HFFc6 (cell line): ENCODE measurements at places on chromosomes 4 and X.

GRCh38 chr4:53183754-53184153 lies 182.1 kb downstream of the SCFD2 start:
- H3K27me3 ChIP-seq, result no peaks in the 10 kb centered on the region; the same call in 1 of the 2 replicates
- H3K36me3 ChIP-seq, result peaks cover 47% of the 10 kb centered on the region
- H3K4me1 ChIP-seq, result peaks cover 32% of the 10 kb centered on the region
- H3K27ac ChIP-seq, result no peak overlapping the region

DNA sequence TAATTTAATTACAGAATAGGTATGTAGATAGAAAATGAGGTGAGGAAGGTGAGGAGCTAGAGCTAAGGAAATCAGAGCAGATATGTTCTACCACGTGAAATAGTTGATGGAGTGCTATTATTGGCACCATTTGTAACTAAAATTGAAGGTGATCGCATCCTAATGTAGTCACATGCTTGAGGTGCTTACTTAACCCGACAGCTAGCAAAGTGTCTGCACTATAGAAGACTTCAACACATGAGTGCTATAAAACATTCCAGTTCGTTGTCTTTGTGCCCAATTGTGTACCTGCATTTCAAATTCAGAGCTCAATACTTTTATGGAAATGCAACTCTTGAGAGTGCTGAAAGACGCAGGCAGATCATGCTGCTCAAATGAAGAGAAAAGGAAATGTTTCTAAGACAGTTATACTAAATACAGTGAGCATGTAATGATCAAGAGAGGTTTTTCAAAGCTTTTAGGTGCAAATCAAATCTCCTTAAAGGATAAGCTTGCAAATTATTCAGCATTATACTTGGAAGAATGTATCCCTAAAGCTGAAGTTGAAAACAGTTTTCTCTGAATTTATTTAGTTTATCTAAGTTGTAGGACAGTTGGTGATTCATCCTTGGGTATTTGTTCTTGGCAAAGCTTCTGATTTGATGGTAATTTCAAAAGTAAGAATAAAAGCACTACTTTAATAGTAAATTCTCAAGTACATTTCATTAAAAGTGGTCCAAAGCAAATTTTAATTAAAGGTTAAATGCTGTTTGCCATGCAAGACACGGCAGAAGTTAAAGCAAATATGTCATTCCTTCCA lies 223.9 kb upstream of the EPHA5 start:
- H3K27me3 ChIP-seq, result no peaks in the 10 kb centered on the region
- no peak for DNase-seq
- H3K27ac ChIP-seq, result no peak overlapping the region
- H3K4me3 ChIP-seq, result no peak overlapping the region; the same call in 1 of the 2 replicates

DNA sequence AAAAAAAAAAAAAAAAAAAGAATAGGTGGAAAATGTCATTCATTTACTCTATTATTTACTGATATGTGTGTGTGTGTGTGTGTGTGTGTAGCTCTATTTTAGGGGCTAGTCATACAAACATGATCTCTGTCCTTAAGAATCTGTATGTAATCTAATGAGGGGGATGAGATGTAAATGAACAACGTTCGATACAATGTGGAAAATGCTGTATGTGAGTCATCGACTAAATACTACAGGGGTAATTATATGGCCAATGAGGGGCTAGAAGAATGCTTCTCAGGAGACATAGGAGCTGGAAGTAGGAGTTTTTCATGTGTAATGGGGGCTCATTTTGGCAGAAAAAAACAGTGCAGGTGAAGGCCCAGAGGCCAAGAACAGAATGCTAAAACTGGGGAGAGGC lies 41.9 kb downstream of the LEF1 start:
- no peaks in the 10 kb centered on the region for H3K27me3 ChIP-seq
- no peaks in the 10 kb centered on the region for H3K4me1 ChIP-seq
- H3K4me3 ChIP-seq, result no peak overlapping the region
- H3K36me3 ChIP-seq, result no peaks in the 10 kb centered on the region

DNA sequence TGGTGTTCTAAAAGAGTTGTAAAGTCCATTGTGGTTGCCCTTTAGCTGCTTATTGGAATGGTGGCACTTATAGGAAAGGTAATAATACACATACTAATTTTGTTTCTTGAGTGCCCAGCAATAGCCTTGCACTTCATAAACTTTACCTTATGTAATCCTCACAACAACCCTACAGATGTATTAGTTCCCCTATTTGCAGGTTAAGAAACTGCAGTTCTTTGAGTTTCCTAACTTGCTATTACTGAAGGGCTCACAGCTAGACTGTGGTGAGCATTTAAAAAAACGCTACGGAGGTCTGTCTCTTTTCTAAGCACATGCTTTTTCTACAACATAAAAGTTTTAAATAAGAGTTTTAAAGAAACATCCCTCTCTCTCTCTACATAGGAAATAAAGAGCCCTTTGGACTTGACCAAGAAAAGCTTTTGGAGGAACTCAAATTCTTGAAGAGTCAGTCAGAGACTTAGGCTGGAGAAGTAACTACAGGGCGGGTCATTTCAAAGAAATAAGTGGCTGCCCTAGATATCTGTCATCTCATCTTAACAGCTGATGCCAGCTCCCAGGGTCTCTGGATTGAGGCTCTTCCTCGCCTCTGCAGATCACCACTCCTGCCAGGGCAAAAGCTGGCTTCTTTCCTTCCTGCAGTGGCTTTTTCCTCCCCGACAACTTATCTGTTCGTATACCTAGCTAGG lies 42.0 kb upstream of the FBXW7 start:
- peaks cover 26% of the 10 kb centered on the region for H3K27me3 ChIP-seq
- no peak overlapping the region for H3K27ac ChIP-seq
- H3K4me3 ChIP-seq, result no peak overlapping the region
- H3K36me3 ChIP-seq, result no peaks in the 10 kb centered on the region
- peaks cover 15% of the 10 kb centered on the region for H3K4me1 ChIP-seq

DNA sequence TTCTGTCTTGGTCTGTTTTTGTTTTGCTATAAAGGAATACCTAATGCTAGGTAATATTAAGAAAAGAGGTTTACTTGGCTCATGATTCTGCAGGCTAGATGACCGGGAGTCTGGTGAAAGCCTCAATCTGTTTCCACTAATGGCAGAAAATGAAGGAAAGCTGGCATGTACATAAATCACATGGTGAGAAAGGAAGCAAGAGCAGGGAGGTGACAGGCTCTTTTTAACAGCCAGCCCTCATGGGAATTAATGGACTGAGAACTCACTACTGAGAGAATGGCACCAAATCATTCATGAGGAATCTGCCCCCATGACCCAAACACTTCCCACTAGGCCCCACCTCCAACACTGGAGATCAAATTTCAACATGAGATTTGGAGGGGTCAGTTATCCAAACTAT lies 27.6 kb downstream of the SATL1 start:
- H3K27me3 ChIP-seq, result no peaks in the 10 kb centered on the region
- H3K27ac ChIP-seq, result no peak overlapping the region
- DNase-seq, result no peak

- H3K27ac ChIP-seq, result no peak overlapping the region
- DNase-seq, result no peak
- H3K36me3 ChIP-seq, result no peaks in the 10 kb centered on the region
- no peak overlapping the region for H3K4me3 ChIP-seq
- H3K4me1 ChIP-seq, result no peaks in the 10 kb centered on the region
These were observed 740.6 kb upstream of the TENM3 start for GRCh38 chr4:181502611-181503010.

- H3K4me3 ChIP-seq, result no peak overlapping the region
- no peak for DNase-seq
- no peaks in the 10 kb centered on the region; the same call in 1 of the 2 replicates for H3K4me1 ChIP-seq
- H3K36me3 ChIP-seq, result no peaks in the 10 kb centered on the region
These were observed 1928.4 kb downstream of the STIM2 start for GRCh38 chr4:28788929-28789490.

DNA sequence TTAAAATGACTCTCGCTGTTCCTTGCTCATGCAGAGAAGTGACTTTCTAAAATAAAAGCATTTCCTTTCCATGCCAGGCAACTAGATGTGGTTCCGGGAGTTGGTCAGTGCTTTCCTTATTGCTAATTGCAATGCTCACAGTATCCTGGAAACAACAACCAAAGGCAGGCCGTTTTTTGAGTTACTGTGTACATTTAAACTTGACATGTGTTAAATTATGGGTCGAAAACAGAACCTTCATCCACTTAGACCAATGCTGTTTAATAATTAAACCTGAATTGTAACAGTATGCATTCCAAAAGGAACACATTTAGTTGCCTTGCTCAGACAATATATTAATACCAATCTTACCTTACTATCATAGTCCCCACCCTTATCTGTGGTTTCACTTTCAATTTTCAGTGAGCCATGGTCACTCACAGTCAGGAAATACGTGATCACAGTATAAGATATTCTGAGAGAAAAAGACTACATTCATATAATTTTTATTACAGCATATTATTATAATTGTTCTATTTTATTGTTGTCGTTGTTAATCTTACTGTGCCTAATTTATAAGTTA lies 102.6 kb downstream of the HS6ST2 start:
- DNase-seq, result no peak
- no peaks in the 10 kb centered on the region for H3K27me3 ChIP-seq
- H3K36me3 ChIP-seq, result no peaks in the 10 kb centered on the region
- H3K4me3 ChIP-seq, result no peak overlapping the region; the same call in 1 of the 2 replicates
- H3K4me1 ChIP-seq, result no peaks in the 10 kb centered on the region
- H3K27ac ChIP-seq, result no peak overlapping the region

- DNase-seq, result no peak
- no peak overlapping the region for H3K27ac ChIP-seq
- no peaks in the 10 kb centered on the region for H3K4me1 ChIP-seq
- H3K4me3 ChIP-seq, result no peak overlapping the region
- H3K36me3 ChIP-seq, result no peaks in the 10 kb centered on the region
These were observed 284.9 kb downstream of the RPA4 start for GRCh38 chrX:97168646-97169045.

DNA sequence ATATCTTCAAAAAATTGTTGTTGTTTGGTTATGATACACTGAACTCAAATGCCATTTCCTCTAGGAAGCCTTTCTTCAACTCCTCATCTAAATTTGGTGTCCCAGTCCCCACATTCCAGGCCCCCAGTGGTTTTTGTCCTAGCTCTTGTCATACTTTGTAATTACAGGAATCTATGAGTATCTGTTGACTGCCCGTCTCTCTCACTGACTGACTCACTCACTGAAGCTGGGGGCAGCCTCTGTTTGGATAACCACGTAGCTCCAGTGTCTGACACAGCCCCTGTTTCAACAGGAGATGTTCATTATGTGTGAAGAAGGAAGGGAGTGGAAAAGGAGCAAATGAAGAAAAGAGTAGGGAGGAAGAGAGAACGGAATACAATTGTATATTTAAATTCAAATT lies 284.1 kb upstream of the TENM3 start:
- peak; percentile 77 for DNase-seq
- H3K27ac ChIP-seq, result peak overlapping the region; percentile 60
- H3K4me3 ChIP-seq, result peak overlapping the region; percentile 63
- no peaks in the 10 kb centered on the region for H3K27me3 ChIP-seq
- H3K4me1 ChIP-seq, result peaks cover 58% of the 10 kb centered on the region

DNA sequence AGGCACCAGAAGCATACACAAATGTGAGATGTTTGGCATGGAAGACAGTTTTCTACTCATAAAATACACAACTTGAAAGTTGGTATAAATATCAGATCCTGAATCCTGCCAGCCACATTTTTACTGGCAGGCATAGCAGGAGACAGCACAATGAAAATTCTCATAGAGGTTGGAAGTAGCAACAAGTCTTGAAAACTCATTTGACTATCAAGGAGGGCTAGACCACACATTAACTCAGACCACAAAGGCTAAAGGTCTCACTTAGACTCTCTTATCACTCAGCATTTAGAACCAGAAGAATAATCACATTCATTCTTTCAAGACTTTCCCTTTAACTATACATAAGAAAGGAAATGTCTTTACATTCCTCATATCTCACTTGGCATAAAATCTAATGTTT lies 56.5 kb downstream of the SORBS2 start:
- no peak overlapping the region for H3K4me3 ChIP-seq
- DNase-seq, result no peak
- H3K27ac ChIP-seq, result no peak overlapping the region
- peaks cover 5% of the 10 kb centered on the region for H3K27me3 ChIP-seq
- H3K36me3 ChIP-seq, result no peaks in the 10 kb centered on the region

DNA sequence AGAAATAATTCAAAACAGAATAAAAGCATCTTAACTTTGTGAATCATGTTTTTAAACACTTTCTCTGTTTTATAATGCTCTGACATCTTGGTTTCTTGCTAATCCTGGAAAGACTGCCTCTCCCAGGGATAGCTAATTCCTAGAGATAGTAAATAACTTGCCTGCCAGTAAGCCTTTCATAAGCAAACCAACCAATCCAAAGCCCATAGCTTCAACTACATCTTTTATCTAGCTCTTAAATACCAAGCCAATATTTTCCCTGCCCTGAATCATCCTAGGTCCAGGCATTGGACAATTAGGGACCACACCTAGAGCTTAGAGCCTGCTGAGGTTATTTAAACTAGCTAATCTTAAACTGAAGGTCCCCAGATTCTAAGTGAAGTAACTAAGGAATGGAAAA lies 223.7 kb upstream of the DIPK2B start:
- peak overlapping the region; percentile 89 for H3K27ac ChIP-seq
- peaks cover 2% of the 10 kb centered on the region; the same call in 1 of the 2 replicates for H3K27me3 ChIP-seq
- H3K36me3 ChIP-seq, result peaks cover 27% of the 10 kb centered on the region
- peaks cover 67% of the 10 kb centered on the region for H3K4me1 ChIP-seq

DNA sequence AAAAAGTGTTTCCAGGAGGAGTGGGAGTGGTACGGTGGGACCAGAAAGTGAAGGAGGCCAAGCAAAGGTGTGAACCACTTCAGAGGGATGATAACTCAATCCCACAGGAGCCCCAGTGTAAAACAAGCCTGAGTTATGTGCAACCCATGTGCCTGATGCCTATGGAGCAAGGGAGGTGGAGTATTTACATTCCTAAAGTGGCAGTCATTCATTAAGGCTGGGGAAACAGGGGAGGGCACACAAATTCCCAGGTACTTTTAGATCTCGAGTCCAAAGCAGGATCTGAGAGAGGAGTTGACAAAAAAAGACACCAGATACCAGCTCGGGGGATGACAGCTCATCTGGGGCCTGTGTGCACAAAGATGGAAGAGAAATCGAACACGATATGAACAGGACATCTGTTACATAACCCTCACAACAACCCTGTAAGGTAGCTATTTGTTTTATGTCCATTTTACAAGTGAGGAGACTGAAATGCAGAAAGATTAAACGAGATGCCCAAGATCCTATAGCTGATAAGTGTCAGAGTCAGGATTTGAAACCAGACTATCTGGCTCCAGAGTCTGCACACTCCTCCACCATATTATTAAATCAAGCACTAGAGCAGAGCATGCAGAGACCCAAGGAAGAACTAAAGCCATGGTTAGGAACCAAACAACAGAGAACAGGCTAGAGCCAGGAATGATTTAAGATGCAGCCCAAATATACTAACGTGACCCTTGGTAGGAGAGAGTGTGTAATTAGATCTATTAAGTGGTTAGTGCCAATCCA lies 91.9 kb upstream of the MAPK10 start:
- no peak for DNase-seq
- peaks cover 3% of the 10 kb centered on the region for H3K27me3 ChIP-seq
- H3K4me3 ChIP-seq, result no peak overlapping the region
- H3K27ac ChIP-seq, result no peak overlapping the region
